ENCODE measurements at places on chromosomes 16 and 17.

- DNase-seq = no peak
Observed at GRCh38 chr16:75081179-75081859, 35.3 kb downstream of the LDHD start.

DNA sequence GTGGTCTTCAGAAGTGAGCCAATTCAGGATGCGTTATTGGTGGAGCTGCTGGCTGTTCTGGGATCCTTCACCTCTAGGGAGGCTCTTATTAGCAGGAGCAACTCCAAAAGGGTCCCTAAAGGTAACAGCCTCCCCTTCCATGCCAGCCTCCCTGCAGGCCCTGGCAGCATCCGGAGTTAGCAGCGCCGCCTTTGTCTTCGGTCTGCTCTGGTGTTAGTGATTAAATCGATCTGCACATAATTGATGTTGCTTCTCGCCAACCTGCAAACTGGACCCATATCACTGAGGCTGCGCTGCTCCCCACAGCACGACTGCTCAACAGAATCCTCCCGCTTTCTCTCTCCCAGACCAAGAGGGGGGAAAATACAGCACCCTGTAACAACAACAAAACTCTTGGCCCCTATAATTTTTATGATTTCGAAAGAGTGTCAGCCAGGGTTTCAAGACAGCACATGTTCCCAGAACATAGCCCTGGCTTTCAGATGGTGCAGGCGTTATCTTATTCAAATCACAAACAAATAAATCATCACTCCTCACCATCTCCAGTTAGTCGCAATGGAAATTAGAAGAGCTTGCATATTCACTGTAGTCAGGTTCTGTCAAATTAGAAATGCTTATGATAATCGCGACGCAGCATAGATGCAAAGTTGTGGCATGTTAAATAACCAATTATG is 76.0 kb downstream of the IRX3 start:
- DNase-seq = peak; percentile 15

- peak; percentile 43 for DNase-seq
Observed at GRCh38 chr16:84166796-84167695, 19.8 kb downstream of the TAF1C start.

DNA sequence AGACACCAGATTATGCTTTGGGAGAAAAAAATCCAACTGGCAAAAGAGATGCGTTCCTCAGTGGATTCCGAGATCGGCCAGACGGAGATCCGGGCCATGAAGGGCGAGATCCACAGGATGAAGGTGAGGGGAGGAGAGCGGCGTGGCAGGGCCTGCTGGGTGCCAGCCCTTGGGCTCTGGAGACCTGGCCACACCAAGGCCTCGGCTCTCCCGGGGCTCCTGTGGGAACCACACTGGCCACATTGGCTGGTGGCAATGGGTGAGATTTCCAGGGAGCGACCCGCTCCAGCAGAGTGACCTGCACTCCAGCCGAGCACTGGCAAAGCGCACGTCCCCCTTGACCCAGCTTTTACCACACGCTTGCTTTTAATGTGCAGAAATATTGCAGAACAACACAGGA is 11.6 kb upstream of the GAA start:
- DNase-seq = no peak

- DNase-seq = no peak
Observed at GRCh38 chr16:82070656-82071369, 35.8 kb downstream of the HSD17B2 start.

GRCh38 chr16:1082952-1083675 is 10.6 kb downstream of the SSTR5 start:
- DNase-seq = no peak

GRCh38 chr16:78004517-78004916 is 17.8 kb upstream of the CLEC3A start:
- no peak for DNase-seq

- DNase-seq = no peak
Observed at GRCh38 chr17:4407851-4408250, 25.9 kb upstream of the SPNS3 start.

DNA sequence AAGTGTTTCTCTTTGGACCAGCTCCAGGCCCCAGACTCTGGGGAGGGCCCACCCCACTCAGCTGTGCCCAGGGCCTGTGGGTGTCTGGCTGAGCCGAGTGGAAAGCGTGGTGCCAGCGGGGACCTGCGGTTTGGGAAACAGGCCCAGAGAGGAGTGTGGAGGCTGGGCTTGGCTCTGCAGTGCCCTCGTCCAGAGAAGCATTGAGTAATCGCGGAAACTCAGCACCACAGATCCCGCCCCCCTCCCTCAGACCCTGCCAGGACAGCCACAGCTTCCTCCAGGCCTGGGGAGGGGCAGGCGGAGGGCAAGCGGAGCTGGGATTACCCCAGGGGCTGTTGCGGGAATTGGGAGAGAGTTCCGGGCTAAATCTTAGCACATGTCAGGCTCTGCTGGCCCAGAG is 14.6 kb upstream of the PITPNA start:
- DNase-seq = peak; percentile 92

- DNase-seq = peak; percentile 84
Observed at GRCh38 chr17:45948881-45949624, 50.0 kb upstream of the STH start.

DNA sequence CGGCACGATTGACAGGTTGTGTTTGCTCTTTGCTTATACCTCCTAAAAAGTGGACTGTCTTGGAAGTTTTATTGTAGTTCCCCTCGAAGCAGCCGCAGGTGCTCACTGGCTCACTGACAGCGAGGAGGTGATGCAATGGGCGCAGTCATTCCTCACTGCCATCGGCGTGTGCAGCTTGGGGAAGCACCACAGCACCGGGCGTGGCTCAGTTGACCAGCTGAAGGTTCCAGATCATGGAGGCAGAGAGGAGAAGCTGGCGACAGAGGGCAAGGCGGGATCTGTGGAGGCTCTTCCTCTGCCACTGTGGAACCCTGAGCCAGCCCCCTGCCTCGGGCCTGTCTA is 72.1 kb upstream of the TNRC6C start:
- DNase-seq = peak; percentile 92

- peak; percentile 78 for DNase-seq
Observed at GRCh38 chr17:7217113-7217987, 2.3 kb downstream of the DLG4 start.

- no peak for DNase-seq
Observed at GRCh38 chr17:17947966-17948365, 24.2 kb downstream of the TOM1L2 start.

DNA sequence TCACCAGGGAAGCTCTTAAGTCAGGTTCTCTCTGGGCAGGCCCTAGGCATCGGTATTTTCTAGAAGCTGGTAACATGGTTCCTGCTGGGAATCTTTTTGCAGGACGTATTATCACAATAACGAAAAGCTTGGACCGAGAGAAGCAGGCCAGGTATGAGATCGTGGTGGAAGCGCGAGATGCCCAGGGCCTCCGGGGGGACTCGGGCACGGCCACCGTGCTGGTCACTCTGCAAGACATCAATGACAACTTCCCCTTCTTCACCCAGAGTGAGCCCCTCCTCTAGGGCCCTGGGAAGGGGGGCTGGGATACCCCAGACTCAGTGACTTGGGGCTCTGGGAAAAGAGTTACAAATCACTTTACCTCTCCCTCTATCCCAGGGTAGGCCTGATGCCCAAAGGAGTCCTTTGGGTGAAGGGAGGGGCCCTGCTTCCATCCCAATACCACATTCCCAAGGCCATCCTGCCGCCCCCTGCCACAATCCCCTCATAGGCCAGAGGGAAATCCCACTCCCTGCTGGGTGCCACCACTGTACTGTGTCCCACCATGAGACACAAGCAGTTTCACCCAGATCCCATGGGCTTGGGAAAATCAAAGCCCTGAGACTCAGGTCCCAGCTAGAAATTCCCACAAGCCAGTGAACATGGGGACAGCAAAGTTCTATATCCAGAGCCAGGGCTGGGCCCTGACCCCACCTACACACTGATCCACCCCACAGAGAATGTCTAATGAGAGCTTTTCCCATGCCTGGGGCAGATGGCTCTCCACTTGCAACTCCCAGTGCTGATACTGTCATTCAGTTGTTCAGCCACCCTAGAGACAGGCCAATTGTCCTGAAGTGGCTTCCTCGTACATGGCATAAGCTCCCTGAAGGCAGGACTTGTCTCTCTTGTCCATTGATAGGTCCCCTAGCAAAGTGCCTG is 23.0 kb downstream of the CDH5 start:
- peak; percentile 65 for DNase-seq

DNA sequence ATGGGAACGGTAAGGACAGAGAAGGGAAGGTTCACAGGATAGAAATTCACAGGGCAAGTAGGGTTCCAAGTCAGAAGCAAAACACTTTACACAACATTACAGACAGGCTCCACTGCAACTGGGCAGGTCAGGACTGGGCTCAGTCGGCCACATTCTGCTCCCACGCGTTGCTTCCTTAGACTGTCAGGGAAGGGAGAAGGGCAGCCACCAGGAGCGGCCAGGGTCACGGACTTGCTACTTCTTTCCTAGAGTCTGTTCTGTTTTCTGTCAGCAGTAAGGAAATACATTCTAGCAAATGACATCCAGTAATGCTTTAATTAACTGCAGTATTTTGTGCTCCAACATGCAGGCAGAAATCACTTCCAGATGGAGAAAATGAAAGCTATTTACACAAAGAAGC is 160.3 kb upstream of the RPH3AL start:
- no peak for DNase-seq

GRCh38 chr16:48918520-48919258 is 308.7 kb upstream of the N4BP1 start:
- no peak for DNase-seq

GRCh38 chr16:46914556-46915201 is 30.5 kb downstream of the GPT2 start:
- DNase-seq = no peak

DNA sequence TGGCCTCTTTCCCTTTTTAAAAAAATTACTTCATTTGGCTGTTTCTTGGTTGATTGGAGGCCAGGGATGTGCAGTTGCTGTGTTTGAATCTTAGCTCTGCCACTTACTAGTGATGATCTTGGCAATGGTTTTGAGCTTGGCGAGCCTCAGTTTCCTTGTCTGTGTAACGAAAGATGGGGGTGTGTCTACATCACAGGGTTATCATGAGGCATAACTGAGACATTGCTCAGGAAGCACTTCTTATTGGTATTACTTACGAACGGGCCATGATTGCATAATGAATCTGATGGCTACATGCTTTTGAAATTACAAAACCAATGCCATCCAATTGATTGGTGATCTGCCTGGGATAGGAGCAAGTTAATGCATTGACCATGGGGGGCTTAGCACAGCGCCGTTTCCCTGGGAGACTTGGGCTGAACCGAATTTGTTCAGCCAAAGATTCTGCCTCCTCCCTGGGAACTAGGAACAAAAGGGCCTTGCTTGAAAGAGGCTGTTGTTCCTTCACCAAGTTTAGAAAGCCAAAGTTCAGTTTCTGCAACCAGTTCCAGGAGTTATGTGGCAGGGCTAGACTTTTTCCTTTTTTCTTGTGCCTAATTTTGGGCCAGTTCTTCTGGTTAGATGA is 21.9 kb downstream of the CMIP start:
- no peak for DNase-seq

DNA sequence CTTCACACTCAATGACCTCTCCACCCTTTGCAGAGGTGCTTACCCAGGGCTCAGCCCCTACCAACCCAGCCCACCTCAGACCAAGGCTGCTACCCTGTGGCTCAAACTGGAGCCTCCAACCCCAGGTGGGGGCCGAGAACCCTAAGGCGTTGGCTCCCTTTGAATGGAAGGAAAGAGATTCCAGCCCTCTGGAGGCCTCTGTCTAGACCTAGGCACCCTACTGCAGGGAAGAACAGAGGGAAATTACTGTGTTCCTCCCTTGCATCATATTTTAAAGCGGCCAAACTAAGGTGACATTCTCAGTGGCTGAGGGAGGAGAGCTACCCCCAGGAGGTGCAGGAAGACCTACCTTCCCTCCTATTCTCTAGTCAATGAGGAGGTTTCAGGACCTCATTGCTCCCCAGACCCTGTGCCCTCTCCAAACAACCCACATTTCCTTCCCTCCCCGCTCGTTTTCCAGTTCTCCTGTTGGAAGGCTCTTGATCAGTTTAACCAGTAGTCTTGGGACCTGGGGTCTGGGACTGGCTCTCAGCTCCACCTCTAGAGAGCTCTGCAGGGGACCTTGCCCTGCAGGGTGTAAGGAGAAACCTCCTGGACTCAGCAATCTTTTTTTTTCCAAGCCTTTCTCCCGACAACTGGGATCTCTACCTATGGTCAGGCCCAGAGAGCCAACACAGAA is 5.5 kb upstream of the HOXB8 start:
- DNase-seq = no peak

DNA sequence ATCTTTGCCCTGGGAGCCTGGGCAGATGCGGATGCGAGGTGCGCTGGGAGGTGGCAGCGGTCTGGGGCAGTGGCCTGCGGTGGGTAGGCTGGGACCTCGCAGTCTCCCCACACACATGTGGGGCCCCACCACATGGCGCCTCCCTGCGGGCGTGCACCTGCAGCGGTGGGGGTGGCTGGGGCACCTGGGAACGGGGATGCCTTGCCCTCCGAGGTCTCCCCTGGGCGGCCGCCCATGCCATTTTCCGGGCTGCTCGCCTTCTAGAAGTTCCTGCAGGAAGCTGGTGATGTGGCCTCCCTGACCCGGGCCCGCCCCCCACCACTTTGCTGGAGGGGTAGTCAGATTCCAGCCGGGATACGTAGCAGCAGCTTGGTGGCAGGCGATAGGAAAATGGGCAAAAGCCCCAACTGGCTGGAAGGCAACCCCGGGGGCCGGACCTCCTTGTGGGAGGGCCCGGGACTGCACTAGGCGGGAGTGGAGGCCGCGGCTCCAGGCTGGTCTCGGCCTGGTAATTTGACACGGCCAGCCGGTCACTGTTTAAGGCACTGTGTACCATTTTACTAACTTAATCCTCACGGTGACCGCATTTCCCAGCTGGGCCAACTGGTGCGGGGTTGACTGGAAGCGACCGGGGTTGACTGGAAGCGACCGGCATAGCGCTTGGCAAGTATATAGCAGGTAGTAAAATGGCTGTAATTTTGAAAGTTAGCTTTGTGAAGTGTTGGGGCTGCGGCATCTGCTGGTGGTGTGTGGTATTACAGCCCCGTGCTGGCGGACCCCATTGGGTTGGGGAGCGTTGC is 38.5 kb downstream of the IGF2BP1 start:
- DNase-seq = no peak

DNA sequence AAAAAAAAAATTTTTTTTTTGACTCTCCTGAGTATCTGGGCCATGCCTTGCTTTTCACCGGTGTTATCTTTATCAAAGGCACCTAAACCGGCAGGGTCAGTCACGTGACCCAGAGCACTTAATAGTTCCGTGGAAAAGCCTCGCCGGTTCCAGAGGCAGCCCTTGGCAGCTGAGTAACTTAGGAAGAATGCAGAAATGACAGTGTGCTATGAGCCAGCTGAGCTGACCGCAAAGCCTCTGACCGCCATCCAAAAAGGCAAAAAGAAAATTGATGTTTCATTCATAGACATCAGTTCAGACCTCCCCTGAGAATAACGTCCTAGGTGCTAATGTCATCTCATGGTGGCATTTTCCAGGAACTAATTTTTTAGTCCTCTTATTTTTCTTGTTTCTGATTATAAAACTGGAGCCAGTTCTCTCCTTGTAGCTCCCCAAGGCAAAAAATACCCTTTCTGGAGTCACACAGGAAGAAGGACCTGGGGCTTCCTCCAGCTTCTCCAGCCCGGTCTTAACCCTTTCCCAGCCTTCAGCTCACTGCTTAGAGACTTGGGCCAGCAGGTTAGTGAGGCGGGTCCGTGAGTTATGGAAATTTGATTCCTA is 122.6 kb downstream of the SOCS1 start:
- peak; percentile 83 for DNase-seq
